Neural progenitor cell (in vitro differentiated cells): ENCODE measurements at places on chromosomes 12 and 14.

- DNase-seq, result no peak
These were observed 26.3 kb upstream of the PTGDR start for GRCh38 chr14:52241087-52241793.

- DNase-seq, result no peak
These were observed 88.2 kb downstream of the TSPAN9 start for GRCh38 chr12:3165078-3165980.

DNA sequence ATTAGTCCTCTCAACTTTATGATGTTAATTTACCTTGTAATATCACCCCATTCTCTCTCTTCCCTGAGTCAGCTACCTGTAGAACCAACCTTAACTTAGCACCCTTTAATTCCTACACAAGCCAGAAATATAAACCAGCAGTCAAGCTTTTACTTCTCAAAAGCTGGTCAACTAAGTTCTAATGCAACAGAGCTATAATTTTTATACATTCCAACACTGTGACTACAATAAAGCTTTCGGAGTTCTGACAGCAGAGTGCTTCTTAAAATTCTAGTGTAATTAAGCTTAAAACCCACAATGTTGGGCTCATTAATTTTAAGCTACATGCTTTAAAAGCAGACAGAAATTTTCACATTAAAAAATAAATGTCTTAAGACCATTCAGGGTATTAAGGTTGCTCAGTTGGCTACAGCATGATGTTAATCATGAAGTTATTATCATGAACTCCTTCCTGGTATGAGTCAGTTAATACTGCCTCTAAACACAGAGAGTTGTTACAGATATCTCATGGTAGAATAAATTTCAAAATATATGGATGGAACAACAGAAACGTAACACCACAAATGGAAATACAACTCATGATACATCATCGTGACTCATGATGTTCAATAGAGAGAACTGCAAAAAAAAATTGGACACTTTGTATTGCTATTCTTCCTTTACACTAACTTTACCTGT is 126.7 kb downstream of the EPS8 start:
- no peak for DNase-seq

DNA sequence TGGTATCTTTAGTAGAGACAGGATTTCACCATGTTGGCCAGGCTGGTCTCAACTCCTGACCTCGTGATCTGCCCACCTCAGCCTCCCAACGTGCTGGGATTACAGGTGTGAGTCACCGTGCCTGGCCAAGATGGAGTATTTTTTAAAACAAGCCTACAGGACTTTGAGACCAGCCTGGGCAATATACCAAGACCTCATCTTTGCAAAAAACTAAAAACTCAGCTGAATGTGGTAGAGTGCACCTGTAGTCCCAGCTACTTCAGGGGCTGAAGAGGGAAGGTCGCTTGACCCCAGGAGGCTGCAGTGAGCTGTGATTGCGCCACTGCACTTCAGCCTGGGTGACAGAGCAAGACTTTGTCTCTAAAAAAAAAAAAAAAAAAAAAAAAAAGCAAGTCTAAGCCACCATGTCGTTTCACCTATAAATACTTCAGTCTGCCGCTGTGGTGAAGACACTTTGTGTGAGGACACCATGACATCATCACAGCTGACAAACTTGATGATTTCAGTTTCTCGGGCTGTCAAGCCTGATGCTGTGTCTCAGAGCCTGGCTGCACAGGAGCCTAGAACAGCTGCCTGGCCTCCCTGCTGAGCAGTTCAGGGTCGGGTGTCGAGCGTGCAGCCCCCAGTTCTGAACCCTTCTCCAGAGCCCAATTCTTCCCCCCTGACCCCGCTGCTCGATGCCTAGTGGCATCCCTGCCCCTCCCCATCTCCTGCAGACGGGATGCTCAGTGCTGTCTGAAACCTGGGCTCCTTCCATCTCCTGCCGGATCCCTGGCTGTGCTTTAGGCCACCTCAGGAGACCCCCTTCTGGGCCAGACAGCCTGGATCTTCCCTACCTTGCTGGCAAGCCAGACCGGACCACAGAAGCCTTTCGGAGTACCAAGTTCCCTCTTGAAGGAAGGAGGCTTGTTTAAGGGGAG is 119.2 kb upstream of the EVL start:
- DNase-seq, result no peak

DNA sequence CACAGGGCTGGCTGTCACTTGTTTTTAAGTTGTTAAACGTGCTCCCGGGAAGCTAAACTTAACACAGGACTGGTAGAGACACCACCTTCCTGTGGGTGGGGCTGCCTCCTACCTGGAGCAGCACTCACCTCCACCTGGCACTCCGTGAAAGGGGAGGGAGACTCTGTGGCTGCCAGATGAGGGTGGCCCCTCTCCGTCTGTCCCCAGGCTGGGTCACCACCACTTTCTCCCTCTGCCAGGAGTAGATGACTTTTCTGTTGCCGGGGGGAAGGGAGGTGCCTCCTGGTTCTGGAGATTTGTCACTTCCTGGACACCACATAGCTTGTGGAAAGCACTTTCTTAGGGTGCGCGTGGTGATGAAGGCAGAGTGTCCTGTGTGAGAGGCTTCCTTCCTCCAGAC is 81.3 kb downstream of the WDR20 start:
- no peak for DNase-seq

- DNase-seq, result no peak
These were observed 133.9 kb downstream of the STXBP6 start for GRCh38 chr14:24915958-24916595.

- DNase-seq, result no peak
These were observed 159.1 kb downstream of the ANO4 start for GRCh38 chr12:100953677-100954076.

- DNase-seq, result peak; percentile 94
These were observed at the start of gene PHETA1 for GRCh38 chr12:111368788-111369495. PHETA1 (minus strand) TSS chr12:111369095; CDS start chr12:111363427, 5,668 bp downstream.

DNA sequence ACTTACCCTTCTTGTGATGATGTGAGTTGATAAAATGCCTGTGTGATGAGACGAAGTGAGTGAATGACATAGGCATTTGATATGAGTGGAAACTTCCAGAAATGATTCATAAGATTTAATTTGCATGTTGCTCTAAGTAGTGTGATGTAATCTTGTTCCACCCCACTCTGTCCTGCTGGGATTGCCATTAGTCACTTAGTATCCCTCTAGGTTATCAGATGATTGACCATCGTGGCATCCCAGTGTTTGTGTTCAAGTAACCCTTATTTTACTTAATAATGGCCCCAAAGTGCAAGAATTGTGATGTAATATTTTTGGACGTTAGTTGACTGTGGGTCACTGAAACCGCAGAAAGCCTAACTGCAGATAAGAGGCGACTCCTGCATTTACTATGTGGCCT is 214.4 kb upstream of the DIO2 start:
- DNase-seq, result no peak

GRCh38 chr14:51307551-51307950 is 67.5 kb downstream of the TMX1 start:
- DNase-seq, result no peak

DNA sequence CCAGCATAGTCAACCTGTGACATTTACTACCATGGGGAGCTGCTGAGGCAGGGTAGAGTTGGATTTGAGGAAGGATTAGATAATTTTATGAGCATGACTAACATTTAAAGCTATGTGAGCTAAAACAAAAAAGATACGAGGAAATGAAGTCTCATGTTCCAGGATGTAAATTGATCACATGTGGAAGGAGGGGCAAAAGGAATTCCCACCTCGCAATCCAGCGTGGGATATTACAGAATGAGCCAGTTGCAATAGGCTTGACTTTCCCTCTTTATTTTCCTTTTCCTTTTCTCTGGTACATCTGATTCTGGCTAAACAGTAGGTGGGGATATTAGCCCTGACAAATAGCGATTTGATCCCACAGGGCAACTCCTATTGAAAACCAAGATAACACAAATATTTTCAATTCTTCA is 214.9 kb upstream of the HMGA2 start:
- no peak for DNase-seq

GRCh38 chr12:906062-906585 is 43.4 kb downstream of the RAD52 start:
- DNase-seq, result no peak

GRCh38 chr14:100810861-100811461 is 15.0 kb upstream of the MEG3 start:
- DNase-seq, result no peak

DNA sequence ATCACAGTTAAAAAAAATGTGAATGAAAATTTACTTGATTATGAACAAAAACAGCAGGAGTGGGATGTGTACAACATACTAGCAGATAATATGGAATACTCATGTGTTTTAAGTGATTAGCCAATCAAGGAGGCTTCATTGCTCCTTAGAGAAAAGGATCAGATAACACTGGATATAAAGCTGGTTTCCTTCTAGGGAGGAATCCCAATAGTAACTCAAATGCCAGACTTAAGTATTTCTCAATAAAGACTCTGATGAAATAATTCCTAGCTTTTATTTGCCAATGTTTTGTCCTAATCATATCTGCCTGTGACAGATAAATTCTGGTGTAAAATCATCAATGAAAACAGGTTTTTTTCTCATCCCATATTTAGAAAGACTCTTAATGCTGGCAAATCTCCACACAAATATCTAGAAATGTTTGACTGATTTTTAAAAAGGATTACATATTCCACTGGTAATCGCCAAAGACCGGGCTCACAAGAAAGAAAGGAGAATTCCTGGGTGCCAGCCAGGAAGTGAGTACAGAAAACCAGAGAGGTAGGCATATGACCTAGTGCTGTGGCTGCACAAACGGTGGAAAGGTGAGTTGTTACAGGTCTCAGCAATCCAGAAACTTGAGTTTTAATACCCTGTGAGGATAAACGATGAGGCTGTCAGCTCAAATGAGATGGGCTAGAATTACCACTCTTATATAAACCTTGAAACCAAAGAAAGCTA is 108.6 kb upstream of the TTC7B start:
- no peak for DNase-seq

GRCh38 chr12:64891629-64892028 is 67.2 kb downstream of the TBC1D30 start:
- DNase-seq, result peak; percentile 27

DNA sequence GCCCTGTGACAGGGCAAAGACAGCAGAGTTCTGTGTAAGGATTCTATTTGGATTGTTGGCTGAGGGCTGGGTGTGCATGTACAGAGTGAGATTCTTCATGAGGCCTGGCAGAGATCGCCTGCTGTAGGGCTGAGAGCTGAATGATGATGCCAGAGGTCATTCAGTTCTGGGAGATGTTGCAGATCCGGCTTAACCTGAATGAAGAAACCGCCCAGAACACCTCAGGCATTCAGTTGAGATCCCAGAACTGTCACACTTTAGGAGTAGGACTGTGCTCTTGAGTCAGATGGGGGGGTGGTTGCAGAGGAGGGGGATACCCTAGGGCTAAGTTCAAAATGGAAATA is 5.8 kb upstream of the EVL start:
- DNase-seq, result no peak

DNA sequence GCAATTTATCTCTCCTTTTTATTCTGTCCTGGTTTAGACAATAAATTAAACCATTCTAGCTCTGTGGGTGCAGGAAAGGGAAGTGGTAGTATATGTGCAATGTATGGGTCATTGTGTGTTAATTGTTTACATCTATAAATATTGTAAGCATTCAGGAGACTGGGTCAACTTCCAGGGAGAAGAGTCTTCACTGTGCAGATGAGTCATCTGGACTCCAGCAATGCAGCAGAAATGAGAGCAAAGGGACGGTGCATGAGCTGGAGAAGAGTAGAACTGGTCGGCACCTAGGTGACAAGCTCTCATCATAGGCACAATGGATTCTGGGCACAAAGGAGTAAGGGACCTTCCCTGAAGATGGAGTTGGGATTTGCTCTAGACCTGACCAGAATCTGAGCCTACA is 211.1 kb upstream of the DAAM1 start:
- no peak for DNase-seq

DNA sequence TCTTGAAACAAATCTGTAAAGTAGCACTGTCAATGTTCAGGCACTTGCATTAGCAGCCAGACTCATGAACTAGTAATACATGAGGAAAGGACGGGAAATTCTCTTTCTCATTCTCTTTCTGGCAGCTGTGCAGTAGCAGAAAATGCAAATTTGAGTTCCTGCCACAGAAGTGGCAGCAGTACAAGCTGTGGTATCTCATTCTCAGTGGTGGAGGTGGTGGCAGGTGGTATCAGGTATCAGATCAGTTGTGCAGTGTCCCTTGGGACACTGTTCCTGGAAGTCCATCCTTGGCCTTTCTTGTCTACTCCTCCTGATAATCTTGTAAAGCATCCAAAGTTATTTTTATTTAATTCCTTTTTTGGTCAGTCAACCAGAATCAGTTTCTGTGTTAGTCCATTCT is 103.0 kb downstream of the C12orf42 start:
- DNase-seq, result no peak

- DNase-seq, result no peak
These were observed 1820.8 kb upstream of the FLRT2 start for GRCh38 chr14:83709116-83709515.
